ENCODE measurements at places on chromosomes 12 and 14. TPM values are rescaled to one million over a fixed set of nuclear protein-coding genes. Genes with fewer than 3 reads are reported as not detected.

DNA sequence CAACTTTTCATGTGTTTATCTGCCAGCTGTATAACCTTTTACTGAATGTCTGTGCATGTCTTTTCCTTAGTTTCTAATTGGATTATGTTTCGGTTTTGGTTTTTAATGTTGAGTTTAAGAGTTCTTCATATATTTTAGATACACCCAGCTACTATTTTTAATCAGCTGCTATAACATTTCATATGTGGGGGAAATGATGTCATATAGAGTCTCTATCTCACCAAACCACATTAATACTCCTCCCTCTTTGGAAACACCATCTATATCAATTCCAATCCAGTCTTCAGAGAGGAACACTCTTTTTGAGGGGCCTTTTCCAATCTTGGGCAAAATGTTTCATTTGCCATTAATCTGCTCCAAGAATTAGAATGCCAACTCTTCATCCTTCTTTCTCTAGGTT lies 28.5 kb upstream of the GCH1 start:
- DNase-seq = no peak

GRCh38 chr12:99975321-99975720 lies 9.4 kb downstream of the ANKS1B start:
- DNase-seq = no peak

GRCh38 chr12:77893918-77894317 lies 63.2 kb downstream of the NAV3 start:
- no peak for DNase-seq

DNA sequence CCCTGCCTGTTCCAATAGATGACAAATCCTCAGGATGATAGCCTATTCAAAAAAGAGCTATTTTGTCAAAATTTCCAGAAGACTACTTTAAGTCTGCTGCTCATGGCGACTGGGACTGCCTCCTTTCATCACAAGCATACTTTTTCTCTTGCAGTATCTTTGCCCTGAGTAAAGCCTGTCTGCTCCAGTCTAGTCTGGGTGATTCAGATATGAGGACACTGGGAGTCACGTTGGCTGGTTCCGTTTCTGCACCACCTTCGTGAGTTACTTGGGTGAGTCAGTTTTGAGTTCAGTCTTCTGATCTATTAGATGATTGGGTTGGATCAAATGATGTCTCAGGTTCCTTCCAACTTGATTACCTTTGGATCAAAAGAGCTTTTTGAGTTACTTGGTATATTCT lies 301.3 kb upstream of the STXBP6 start:
- no peak for DNase-seq

DNA sequence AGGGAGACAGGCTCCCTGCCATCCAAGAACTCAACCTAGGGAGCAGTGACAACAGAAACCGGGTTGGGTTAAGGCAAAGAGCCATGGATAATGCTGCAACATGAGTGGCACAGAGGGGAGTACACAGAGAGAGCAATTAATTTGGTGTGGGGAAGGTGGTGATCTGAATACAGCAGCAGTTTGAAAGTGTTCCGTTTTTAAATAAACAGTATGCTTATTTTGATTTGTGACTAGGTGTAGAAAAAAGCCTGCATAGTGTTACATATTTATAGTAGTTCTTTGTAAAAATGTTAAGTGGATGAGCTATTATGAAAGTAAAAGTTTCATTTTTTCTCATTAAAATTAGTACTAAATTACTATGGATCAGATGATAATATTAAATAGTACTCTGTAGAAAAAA lies 8.7 kb downstream of the AKAP5 start:
- no peak for DNase-seq

- DNase-seq = no peak
These were observed 880.9 kb downstream of the NRXN3 start for GRCh38 chr14:79050787-79051727.

DNA sequence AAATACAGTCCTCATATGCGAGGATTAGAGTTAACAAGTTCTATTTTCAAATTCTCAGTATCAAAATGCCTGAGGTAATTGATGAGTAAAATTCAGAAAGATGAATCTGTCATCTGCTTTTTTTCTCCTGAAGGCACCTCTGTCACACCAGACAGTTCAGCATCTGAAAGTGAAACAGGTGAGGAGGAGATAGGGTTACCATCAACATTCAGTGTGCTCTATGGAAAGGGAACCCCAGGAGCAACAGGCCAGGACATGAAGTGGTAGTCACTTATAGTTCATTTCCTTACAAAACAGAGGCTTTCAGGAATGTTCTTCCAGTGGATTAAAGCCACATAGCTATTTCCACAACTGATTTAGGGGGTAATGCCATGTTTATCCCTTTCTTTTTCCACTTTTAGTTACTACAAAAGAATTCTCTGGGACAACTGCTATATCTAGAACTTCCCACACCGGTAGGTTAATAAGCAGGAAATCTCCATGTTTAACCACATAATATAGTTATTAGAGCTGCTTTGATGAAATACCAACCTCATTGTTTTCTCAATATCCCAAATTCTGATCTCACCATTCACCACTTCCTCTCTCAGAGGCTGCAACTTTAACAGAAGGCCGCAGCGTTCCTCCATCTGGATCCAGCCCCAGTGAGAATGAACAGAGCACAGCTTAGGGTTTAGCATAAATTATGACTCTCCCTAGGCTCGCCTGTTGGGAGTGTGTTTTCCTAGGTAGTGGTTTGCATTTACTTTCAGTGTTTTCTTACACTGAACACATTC lies 177.0 kb upstream of the CNTN1 start:
- no peak for DNase-seq

- no peak for DNase-seq
These were observed 9.3 kb upstream of the C12orf43 start for GRCh38 chr12:121025442-121026226.

Gene ANKS1B
- total RNA-seq = 30.0 TPM

Gene GALNT16
- total RNA-seq = 7.0 TPM

Gene RNASE12
- not detected for total RNA-seq

Data from aorta (tissue), 5 donors.